Hepatocyte (in vitro differentiated cells): ENCODE measurements at places on chromosomes 16 and 17. TPM values are rescaled to one million over a fixed set of nuclear protein-coding genes. Genes with fewer than 3 reads are reported as not detected.

The SLC5A10 gene
- 0.22 TPM in 1 of 2 replicates, not detected in the other for polyA plus RNA-seq

The GFAP gene
- polyA plus RNA-seq: not detected in 2 replicates

The PTX4 gene
- polyA plus RNA-seq: not detected in 2 replicates

The SLC38A8 gene
- polyA plus RNA-seq: not detected in 2 replicates

The PRR35 gene
- not detected in 2 replicates for polyA plus RNA-seq

The CBLN1 gene
- polyA plus RNA-seq: not detected in 2 replicates

The SLFN12L gene
- polyA plus RNA-seq: not detected in 2 replicates

The FOXF1 gene
- polyA plus RNA-seq: 30.0 and 37.4 TPM in 2 replicates

The CA10 gene
- not detected in 2 replicates for polyA plus RNA-seq

DNA sequence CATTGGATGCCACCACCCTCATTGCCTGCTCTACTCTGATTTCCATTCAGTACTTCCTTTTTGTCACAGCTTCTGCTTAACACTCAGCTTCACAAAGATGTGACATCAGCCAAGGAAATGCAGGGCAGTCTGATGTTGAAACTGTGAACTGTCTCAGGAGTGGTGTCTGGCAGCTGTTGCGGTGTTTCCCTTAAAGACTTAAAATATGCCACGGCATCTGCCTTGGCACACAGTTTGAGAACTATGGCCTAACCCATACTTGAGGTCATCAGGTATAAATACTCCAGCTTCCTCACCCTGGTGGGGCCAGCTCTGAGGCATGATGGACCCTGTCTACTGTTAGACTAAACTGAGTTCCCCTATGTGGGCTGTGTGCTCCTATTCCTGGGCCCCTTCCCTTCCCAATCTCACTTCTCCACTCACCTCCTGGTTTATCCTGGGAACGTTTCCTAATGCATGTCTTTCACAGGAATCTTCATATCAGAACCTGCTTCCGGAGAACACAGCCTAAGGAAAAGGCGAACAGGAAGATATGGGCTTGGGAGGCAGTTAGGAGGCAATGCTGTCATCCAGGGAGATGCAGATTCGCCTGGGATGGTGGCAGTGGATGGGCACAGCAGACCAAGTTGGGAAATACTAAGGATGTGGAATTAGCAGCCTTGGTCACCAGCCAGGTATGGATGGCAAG is 96.5 kb downstream of the WSCD1 start:
- DNase-seq: no peak

DNA sequence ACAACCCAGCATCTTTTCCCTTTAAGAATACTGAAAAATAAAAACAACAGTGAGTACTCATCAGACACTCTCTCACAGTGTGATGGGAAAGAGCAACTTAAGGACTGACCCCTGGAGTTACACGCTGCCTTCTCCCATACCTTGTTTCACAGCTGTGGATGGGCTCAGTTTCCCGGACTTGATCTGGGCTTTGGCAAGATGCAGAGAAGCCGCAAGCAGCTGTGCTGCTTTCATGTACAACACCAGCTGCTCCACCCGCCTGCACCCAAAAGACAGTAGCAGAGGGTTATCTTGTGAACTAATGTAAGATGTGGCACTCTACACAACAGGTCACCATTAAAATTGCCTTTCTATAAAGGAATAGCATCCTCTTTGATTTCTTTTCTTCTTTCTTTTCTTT is 32.7 kb upstream of the ALDH3A1 start:
- no peak for DNase-seq

DNA sequence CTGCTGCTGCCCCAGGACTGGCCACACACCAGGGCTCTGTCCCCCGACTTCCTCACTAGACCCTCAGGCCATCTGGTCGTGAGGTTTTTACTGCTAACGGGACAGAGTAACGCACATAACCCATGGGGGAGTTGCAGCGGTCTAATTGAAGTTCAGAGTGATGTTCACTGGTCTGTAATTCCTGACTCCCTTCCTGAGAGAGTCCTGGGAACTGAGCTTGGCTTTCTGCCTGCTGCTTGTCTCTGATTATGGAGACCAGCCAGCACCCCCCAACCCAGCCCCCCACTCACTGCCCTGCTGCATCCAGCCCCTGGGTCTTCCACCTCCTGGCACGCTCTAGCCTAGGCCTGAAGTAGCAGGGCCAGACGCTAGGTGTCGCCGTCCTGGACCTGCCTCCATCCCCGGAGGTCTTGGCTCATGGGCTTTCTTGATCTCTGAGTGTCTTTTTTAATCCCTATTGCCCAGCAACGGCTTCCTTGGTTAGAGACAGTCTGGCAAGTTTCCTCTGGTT is 192.9 kb downstream of the CCDC182 start:
- DNase-seq: peak; percentile 61

DNA sequence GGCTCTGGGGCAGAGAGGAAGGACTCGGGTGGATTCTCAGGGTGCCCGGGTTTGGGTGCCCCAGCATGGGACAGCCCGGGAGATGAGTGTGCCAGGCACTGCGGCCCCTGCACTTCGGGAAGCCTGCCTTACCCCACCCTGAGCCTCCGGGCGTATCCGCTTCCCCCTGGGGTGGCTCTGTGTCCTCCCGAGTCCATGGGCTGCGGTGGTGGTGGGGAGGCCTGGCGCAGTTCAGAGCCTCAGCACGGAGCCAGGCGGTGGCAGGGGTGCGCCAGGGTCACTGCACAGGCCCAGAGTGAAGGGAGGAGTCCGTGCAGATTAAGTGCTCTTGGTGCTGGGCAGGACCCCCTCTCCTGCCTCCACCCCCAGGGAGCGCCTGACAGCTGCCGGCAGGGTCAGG is 20.7 kb downstream of the MYBBP1A start:
- no peak for DNase-seq

DNA sequence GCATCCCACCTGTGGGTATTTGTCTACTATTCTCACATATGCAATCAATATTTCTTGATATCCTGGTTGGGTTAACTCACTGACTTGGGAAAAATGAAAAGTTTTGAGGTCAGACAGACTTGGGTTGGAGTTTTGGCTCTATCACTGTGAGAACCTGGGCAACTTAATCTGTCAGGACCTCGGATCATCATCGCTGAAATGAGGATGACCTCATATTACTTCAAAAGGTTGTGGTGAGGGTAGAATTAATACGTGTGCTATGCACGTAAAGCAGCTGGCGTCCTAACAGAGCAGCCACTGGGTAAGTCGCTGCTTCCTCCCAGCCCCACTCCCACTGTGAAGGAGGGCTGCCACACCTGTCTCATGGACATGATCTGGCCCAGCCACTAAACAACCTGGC is 57.3 kb downstream of the COG7 start:
- no peak for DNase-seq

- no peak for DNase-seq
Measured at GRCh38 chr16:59905131-59905530, 1171.0 kb upstream of the GOT2 start.

DNA sequence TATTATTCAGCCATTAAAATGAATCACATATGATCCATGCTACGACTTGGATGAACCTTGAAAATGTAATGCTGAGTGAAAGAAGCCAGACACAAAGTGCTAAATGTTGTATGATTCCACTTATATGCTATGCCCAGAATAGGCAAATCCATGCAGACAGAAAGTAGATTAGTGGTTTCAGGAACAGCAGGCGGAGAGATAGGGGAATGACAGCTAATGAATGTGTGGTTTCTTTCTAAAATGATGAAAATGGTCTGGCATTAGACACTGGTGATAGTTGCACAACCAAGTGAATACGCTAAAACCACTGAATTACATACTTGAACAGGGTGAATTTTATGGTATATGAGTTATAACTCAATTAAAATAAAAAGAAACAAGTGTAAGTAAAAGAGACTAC is 121.8 kb upstream of the NOG start:
- no peak for DNase-seq

- no peak for DNase-seq
Measured at GRCh38 chr16:50151756-50152155, 1.4 kb upstream of the TENT4B start.

DNA sequence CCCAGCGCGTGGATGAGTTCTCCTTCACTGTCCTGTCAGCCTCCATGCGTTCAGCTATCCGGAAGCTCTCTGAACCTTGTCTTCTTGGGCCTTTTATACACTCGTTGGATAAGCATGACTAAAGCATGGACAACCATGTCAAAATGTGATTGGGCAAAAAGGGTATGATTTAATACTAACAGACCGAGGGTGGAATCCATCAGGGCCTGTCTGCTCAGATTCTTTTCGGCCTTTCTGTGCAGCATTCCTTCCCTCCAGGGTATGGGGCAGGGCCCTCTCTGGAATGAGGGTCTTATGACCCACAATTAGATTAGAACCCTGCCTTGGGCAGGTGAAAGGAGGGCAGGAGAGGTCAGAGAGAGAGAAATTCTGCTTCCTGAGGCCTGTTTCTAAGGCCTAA is 14.0 kb upstream of the CCL5 start:
- DNase-seq: no peak

- DNase-seq: no peak
Measured at GRCh38 chr17:65265276-65265675, 128.1 kb downstream of the RGS9 start.

- no peak for DNase-seq
Measured at GRCh38 chr17:38545531-38546225, 60.1 kb downstream of the SRCIN1 start.

- DNase-seq: peak; percentile 75
Measured at GRCh38 chr17:6639586-6640535, 650 bp downstream of the KIAA0753 start.

GRCh38 chr17:70562137-70562536 is 392.8 kb downstream of the KCNJ2 start:
- DNase-seq: no peak

GRCh38 chr17:38533866-38534497 is 71.8 kb downstream of the SRCIN1 start:
- DNase-seq: no peak

GRCh38 chr16:11780991-11781680 is 15.9 kb downstream of the ZC3H7A start:
- DNase-seq: no peak

DNA sequence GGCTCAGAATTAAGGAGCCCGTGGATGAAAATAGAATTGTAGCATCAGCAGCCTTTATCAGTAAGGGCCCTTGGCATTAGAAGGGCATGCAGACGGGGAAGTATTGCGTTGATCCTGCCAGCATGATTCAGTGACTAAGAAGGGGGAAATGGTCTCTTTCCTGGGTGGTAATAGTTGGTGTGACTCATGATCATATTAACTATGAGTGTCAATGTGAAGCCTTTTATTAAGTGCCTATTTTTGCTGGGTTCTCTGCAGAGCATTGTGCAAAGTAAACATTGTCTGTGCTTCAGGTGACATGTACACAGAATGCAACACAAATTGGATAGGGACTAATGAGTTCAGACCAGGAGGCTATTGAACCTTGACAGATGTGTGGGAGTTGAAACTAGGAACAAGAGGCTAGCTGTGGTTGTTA is 24.5 kb downstream of the RCVRN start:
- DNase-seq: no peak

DNA sequence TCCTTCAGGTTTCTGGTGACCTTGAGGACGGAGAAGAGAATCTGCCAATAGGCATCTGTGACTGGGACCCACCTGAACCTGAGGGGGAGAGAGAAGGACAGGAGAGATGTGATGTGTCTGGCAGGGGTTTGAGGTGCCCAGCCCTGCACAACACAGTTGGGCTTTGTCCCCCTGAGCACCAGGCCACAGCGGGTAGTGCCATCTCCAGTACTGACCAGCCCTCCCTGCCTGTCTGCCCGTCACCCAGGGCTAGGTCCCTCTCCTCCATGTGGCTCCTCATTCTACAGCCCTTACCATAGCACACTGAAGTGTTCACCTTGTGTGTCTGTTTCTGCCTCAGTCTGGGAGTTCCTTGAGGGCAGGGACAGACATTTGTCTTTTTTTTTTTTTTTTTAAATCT is 30.8 kb downstream of the NLRP1 start:
- DNase-seq: no peak

DNA sequence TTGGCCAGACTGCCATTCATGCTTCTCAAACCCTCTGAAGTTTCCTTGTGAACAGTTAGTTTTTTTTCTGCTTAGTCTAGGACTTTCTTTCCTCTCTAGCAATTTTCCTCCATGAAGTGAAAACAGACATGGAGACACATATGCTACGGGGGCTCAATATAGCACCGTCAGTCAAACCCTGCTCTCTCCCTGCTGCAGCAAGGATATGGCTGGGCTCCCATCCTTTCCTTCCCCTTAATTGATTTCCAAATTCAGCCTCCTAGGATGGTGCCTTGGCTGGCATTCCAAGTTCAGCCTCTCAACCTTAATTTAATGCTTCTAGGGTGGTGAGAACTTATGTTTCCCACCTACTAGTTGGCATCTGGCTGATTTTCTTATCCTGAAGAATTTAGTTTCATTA is 436.7 kb downstream of the NPIPA7 start:
- DNase-seq: no peak

GRCh38 chr17:30273373-30273772 is 18.4 kb downstream of the BLMH start:
- no peak for DNase-seq

GRCh38 chr16:14608604-14609003 is 21.5 kb downstream of the PARN start:
- no peak for DNase-seq

- no peak for DNase-seq
Measured at GRCh38 chr17:58399974-58400373, 17.4 kb downstream of the RNF43 start.

DNA sequence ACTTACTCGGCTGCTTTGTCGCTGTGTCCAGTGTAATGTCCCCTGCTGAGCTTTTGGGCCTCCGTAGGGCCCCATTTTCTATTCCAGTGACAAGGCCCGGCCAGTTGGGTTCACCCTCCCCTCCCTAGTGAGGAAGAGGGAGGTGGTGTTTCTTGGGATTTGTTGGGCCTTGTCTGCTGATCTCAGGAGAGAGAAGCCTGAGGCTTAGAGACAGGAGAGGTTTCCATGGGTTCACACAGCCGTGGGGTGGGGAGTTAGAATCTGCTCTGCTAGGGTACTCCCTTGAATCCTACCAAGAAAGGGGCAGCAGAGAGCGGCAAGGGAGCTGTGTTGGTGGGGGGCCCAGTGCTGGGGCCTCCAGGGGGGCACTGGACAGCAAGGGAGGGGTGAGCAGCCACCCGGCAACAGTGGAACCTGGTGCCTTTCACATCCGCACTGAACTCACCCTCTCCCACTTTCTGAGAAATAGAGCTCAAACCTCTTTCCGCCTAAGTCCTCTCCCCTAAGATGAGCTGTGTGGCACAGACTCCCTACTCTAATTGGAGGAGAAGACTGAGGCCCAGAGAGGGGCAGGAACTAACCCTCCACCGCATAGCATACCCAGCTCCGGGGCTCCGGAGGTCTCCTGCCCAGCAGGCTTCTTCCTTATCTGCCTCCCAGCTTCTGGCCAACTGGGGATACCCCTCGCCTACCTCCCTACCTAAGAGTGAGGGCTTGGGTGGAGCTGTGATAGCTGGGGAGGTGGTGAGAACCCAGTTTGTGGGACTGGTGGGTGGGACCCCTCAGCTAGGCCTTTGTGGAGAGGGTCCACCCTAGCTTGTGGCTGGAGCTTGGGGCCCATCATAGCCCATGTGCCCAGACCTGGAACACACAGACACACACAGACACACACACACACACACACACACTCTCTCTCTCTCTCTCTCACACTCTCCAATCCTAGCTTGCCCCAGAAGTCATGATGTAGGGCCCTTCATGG is 6.8 kb downstream of the TBKBP1 start:
- no peak for DNase-seq
